Germinal center (tissue), 1 donor: ENCODE measurements at places on chromosomes 4 and X.

DNA sequence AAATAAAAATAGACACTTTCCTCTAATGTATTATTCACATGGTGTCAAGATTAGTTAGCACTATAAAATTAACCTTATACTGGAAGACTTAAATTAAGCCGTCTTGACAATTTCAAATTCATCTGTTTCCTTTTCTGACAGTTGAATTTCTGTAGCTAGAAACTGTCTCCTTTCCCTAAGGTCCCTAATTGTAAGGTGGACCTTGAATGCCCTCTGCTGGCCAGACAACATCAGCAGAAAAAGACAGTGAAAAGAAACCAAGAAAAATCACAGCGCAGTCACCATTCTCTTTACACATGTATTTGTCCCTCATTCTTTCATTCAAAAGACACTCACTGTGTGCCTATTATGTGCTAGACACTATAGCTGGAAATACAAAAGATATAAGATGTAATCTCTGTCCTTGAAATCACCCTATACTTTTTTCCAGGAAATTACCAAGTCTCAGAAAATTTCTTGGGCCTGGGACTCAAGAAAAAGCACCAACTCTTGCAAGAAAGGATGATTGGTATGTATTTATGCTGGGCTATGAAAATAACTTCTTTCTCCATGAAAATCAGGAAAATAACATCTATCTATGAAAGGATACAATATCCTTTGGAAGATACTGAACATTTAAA lies 32.7 kb upstream of the AMBN start:
- peak; percentile 51 for DNase-seq

DNA sequence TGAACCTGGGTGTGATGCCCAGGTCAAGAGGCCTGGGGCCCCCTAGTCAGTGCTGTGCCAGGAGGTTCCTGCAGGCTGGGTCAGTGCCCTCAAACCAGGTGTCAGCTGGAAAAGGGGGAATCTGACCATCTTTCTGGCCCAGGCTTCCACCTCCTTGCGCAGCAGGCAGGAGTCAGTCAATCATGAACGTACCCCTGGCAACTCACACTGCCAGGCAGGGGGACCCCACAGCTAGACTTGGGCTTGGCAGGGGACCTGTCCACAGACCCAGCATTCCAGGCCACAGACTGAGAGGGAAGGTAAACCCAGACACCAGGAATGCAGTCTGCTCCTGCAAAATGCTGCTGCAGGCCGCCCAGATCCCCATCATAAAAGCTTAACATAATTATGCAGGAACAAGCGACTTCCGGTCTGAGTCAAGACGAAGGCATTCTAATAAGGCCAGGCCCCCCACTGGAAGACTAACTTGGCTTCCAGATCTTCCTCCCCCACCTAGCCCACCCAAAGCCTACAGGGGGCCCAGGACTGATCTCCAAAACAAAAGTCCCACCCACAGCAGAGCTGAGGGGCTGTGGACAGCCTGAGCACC lies 156.3 kb downstream of the BCOR start:
- DNase-seq, result no peak

DNA sequence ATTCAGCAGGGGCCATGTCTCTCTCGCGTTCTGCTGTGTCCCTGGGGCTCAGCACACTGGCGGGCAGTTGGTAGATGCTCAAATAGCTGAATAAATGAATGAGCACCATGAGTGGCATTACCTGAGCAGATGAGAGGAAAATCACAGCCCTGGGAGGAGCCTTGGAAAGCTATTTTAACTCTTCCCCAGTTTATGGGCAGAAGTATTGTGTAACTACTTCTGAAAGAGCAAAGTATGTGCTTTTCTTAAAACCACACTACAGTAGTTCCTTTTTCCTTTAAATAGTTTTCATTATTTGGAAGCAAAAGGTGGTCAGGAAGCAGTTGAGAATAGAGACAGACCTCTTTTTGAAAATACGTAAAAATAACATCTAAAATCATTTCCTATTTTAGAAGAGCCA lies 3.0 kb upstream of the PLAC1 start:
- no peak for DNase-seq

DNA sequence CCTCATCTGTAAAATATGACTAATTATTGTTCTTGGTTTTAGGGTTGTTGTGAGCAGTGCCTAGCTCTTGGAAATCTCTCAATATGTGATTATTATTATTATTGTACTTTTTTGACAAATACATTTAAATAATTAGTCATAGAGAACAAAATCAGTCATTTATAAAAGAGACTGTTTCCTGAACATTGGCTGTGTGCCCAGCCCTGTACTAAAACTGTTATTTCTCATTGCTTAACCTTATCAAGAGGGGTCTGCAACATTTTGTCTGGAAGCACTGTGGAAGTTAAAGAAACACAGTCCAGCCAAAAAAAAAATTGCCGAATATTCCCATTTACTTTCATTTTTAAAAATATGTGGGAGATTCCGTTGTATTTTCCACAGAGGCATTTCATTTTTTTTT lies 989.2 kb upstream of the SLIT2 start:
- no peak for DNase-seq

DNA sequence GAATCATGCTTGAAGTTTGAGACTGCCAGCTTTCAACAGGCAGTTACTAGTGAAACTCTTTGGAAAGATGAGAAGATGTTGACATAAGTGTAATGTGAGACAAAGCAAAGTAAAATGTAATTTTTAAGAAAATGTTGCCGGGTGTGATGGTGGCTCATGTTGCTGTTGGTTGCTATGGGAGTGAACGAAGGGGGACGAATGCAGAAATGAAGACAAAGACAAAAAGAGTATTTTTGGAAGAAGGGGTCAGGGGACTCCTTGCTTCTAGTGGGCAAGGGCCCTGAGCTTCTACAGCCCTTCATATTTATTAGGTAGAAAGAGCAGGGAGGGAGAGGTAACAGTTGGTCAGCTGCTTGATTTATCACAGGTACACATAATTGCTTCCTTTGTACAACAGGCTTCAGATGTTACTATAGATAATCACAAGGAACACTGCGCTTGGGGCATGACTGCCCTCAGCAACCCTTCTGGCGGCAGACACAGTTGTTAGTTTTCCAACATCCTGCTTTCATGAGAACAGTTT lies 11.9 kb upstream of the UGDH start:
- no peak for DNase-seq

- no peak for DNase-seq
Observed at GRCh38 chr4:33628296-33628695, 2616.0 kb downstream of the ARAP2 start.

DNA sequence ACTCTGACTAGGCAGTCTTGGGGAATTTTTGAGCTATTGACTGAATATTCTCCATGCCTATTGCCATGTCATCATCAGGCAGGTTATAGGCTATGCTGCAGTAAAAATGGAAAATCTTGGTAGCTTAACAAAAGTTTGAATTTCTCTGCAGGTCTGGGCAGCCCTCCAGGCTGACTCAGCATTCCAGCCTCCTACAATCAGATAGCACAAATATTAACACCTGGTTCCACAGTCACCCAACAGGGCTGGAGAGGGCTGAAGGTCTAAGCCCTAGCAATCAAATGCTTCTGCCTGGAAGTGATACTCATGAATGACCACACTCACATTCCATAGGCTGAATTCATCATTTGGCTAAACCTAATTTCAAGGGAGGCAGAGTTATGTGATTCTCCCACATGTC lies 9.6 kb upstream of the PPP3CA start:
- DNase-seq, result no peak

DNA sequence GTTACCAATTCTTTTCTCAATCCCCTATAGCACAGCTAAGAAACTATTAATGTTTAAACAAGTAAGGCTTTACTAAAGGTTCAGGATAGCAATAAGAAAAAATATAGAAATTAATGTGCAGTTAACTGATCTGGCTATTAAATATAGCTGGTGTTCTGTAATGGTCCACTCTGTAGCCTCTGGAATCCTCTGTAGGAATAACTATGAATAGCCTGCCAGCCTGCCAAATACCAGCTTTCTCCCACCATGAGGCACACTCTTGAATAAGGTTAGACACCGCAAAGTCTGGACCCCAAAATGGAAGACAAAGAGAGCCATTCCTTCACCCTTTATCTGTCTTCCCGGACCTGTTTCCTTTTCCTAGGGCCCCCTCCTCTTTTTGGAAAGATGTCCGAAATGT lies 30.6 kb downstream of the CEP44 start:
- no peak for DNase-seq

- DNase-seq, result no peak
Observed at GRCh38 chr4:10081218-10081606, 35.4 kb downstream of the WDR1 start.

GRCh38 chr4:65893957-65894755 lies 223.9 kb upstream of the EPHA5 start:
- no peak for DNase-seq

DNA sequence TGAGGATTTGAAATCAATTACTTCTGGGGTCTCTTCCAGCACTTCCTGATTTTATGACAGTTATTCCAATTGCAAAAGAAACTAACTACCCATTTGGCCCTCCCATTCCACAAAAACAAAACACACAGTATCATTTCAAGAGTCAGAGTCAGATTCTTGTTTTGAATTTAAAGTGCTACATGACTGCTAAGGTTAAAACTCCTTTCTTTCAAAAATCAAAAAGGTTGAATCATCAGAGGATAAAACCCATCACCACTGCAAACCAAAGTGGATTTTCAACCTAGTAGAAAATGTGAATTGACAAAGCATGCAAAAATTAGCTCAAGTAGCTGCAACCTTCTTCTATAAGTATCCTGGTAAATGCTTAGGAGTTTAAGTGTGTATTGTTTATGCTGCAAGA lies 67.4 kb downstream of the DHX15 start:
- no peak for DNase-seq

DNA sequence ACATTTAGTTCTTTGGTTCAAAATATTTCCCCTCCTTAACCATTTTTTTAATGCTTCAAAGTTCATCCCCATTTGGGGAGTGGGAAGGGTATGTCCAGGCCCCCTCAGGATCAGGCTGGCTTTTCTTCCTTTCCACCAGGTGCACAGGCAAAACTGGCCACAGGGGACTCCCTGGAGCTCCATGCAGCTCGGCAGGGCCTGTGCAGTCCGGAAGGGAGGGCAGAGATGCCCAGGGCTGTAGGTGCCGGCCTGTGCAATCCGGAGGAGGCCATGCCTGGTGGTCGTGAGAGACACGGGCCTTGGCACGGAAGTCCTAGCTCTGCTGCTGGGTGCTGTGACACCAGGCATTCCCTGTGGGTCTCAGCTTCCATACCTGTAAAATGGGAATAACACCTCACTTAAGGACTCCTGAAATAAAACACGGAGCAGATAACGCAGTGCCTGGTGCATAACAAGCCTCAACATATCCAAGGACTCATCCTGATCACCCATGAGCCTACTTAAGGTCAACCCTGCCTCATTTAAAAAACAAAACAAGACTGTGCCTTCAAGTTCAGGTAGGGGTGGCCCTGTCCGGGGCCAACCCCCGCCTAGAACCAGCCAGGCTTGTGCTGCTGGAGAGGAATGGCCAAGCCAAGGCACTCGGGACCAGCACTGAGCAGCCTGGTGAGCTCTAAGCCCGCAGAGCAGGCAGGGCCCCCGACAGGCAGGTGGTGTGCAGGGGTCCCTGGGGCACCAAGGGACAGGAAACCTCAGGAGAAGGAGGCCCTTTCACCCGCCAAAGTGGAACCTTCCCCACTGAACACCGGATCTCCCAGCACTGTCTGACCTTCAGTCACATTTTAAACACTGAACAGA lies 21.2 kb upstream of the CYP4V2 start:
- no peak for DNase-seq

GRCh38 chr4:103092245-103092644 lies 7.4 kb downstream of the BDH2 start:
- DNase-seq, result no peak

DNA sequence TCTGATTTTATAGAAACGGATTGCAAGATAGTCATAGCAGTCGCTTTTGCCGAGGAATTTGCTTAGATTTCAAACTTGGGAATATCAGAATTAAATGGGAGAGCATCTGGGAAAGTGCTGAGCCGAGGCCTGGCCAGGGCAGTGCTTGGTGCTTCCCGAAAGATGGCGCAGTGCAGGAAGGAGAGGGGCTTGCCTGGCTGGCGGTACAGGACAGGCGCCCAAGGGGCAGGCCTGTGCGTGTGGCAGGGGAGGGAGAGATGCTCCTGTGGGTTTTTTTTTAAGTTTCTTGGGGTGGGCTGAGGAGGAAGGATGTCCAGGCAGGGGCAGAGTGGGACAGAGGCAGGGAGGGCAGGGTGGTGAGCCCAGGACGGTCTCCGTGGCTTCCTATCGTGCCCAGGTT lies 241.1 kb downstream of the AFAP1 start:
- DNase-seq, result no peak

DNA sequence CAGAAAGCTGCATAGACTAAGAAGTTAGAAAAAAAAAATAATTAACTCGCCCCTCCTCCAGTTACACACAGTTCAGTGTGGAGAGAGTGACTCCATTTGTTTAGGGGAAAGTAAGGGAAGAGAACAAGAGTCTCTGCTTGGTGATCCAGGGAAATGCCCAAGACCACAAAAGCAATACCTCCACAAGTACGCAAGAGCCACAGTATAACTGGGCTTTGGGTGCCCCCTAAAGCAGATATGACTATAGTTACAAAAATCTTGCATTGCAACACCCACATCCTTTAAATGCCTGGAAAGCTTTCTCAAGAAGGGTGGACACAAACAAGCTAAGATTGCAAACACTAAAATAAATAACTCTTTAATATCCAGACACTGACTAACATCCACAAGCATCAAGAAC lies 164.2 kb upstream of the NRK start:
- no peak for DNase-seq

DNA sequence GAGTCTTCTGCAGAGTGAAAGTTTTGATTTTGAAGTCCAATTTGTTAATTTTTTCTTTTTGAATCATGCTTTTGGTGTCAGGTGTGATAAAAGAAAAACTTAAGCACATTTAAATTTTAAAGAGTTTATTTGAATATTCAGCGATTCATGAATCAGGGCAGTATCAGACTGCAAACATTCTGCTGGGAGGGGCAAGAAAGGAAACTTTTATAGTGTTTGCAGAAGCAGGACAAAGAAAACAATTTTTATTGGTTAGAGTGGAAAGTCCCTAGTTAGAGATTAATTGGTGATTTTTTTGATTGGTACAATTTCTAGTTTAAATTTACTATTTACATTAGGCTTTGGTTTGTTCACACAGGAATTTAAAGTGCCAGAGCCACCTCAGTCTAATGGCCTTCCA lies 1.5 kb upstream of the DIPK2B start:
- no peak for DNase-seq

DNA sequence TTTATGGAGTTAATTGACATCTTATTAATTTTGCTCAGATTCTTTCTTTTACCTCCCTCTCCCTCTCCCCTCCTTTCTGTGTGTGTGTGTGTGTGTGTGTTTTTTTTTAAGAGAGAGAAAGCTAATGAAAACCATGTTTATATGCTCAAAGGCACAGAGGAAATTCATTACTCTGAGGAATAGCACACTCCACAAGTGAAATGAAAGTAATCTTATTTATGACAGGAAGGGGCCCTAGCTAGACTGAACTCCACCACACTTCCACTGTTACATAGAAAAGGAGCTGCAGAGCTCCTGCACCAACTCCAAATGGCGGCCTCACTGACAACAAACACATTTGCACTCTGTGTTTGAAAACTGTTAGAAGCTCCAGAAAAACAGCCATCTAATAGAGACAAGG lies 150.6 kb downstream of the RASL11B start:
- no peak for DNase-seq

- no peak for DNase-seq
Observed at GRCh38 chrX:8030361-8030760, 103.1 kb upstream of the PNPLA4 start.
